ENCODE measurements at places on chromosomes 2 and 18.

DNA sequence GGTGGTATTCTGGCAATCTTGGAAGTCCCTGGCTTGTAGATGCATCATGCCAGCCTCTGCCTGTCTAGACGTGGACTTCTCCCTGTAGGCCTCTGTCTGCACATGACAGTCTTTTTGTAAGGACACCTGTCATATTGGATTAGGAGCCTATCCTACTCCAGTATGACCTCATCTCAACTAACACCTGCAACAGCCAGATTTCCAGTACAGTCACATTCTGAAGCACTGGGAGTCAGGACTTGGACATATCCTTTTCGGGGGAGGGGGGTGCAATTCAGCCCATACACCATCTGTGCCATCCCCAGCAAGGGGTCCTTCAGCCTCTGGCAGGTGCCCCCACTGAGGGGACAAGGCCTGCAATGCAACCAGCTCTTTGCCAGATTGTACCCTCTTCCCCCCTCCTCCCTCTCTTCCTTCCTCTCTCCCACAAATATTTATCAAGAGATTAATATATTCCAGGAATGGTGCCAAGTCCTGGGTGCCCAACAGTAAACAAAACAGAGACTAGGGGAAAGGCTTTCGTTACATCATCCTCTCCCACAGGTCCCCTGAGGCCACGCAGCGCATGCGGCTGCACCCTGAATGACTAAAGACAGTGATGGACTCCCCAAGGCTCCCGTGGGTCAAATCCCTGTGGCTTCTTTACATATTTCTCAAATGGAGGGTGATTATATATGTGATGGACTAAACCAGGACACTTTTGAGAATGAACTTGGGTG is 20.5 kb upstream of the MYCN start:
- DNase-seq: no peak

- DNase-seq: peak; percentile 45
Observed at GRCh38 chr2:9002637-9003365, 683 bp downstream of the MBOAT2 start.

DNA sequence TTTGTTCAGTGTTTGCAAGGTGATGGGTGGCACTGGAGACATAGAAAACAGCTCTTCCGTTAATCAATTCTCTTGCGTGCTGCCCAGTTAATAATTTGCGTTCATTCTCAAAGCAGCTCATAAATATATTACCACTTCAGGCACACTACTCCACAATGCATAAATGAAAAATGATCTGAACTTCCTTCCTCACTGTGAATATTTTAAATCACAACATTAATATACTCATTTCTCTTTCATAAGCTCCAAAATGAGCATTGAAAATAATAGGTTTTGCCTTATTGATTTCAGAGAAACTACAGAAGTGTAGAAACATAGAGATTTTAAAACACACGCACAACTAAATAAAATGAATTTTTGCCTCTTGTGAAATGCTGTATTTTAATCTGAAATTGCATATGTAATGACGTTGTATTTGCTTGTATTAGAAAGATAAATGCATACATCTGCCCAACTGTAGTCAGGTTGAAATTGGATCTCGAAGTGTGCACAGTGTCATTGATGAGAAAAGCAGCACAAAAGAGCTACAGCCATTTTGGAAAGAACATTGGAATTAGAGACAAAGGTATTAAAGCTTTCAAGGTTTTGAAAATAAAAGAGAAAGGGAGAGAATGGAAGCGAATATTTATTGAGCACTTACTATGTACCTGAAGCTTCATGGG is 350.5 kb downstream of the LPIN1 start:
- no peak for DNase-seq

- no peak for DNase-seq
Observed at GRCh38 chr18:72692086-72692485, 147.9 kb upstream of the CBLN2 start.

GRCh38 chr2:203612246-203612645 is 77.1 kb upstream of the RAPH1 start:
- no peak for DNase-seq

DNA sequence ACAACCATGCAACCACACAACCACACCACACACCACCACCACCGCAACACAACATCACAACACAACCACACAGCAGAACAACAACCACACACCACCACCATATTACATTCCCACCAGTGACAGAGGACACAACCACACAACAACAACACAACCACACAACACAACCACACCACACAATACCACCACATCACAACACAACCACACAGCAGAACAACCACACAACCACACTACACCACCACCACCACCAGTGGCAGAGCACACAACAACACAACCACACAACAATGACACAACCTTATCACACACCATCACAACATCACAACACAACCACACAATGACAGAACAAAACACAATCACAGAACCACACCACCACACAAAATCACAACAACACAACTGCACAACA is 313.0 kb upstream of the MYT1L start:
- DNase-seq: no peak

DNA sequence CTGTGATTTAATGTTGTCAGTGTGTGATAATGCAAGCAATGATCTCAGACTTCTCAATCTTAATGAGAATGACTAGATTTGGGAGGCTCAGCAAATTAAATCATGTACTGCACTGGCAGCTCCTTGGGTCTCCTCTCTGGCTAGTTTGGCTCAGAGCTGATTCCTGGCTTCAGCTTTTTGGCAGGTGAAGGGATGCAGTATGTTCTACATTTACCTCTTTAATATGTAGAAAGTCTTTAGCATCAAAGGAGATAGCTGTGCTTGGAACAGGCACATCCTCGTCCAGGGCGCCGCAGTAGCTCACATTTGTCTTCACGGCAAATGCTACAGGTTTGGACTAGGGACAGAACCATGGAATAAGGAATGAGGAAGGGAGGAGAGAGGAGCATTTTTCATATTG is 52.4 kb upstream of the ARL5A start:
- DNase-seq: no peak

GRCh38 chr2:29064746-29065067 is 9.6 kb downstream of the PCARE start:
- no peak for DNase-seq

GRCh38 chr2:4354678-4355077 is 651.3 kb downstream of the DCDC2C start:
- DNase-seq: no peak

DNA sequence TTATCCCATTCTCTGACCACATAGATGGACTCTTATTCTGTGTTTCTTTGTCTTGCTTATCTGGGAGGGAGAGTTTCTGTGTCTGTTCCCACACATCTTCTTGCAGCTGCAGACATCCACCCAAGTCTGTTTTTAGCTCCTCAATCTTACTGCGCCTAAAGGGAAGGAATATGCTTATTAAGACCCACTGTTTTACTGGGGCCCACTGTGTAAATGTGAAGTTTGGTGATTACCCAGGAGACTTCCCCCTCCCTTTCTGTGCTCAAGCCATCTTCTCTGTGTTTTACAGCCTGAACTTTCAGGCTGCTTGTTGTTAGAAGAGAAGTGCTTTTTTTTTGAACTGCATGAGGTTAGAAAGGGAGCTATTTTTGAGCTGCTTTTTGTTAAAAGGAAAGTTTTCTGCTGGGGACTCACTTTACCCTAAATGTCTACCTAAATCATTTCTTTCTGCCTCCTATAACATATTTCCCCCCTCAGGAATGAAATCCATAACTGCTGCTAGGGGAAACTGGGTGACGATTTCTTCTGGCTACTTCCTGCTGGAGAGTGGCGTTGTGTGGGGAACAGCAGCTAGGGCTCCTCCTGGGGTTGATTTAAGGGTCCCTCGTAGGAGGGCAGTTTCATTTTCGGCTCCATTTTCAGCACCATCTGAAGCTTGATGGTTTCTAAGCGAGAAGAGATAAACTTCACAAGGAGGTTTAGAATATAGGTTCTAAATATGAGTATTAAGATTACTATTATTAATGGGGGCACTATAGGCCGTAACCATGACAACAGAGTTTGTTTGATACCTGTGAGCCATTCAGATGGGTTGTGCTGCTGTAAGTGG is 39.5 kb upstream of the GMCL1 start:
- no peak for DNase-seq

DNA sequence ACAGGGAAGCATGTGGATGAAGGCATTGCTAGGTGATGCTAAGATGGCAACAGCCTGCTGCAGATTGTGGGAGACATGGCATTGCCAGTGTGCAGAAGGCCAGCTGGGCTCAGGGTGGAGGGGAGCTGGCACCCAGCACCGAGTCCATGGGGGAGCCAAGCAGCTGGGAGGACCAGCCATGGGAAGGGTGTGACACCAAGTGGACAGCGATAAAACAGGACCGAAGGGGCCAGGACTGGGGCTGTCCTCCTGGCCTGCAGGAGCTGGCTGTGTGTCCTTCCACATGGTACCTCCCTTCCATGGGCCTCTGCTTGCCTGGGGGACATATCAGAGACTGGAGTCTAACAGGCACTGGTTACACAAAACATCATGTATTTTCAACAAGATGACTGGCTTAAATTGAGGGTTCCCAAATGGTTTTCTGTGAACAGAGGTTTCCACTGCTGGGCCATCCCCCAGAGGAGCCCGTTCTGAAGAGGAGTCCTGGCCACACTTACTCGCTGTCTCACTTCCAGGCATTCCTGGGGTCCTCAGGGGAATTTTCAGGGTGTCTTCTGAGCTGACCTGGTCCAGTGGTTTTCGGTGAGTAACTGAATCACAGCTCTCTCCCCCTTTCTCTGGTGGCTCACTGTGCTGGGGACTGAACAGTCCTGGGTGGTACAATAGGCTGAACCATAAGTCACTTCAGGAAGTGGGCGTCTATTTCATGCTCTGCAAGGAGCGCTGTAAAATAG is 60.4 kb upstream of the TNP1 start:
- DNase-seq: no peak

DNA sequence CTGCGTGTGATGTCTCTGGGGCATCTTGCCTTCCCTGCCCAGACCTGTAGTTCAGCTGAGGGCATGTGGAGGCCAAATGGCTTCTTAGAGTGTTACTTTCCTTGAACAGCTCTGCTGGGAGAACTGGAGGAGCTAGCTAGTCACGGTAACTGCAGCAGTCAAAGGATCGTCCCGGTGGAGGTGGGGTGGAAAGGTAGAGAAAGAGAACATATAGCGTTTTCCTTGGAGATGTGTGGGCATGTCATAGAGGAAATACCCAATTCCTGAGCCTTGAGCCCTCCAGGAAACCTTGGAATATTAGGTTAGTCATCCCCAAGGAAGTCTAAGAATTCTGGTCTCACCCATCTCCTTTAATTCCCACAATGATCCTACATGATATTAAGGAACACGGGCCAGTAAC is 33.5 kb upstream of the IL37 start:
- no peak for DNase-seq

DNA sequence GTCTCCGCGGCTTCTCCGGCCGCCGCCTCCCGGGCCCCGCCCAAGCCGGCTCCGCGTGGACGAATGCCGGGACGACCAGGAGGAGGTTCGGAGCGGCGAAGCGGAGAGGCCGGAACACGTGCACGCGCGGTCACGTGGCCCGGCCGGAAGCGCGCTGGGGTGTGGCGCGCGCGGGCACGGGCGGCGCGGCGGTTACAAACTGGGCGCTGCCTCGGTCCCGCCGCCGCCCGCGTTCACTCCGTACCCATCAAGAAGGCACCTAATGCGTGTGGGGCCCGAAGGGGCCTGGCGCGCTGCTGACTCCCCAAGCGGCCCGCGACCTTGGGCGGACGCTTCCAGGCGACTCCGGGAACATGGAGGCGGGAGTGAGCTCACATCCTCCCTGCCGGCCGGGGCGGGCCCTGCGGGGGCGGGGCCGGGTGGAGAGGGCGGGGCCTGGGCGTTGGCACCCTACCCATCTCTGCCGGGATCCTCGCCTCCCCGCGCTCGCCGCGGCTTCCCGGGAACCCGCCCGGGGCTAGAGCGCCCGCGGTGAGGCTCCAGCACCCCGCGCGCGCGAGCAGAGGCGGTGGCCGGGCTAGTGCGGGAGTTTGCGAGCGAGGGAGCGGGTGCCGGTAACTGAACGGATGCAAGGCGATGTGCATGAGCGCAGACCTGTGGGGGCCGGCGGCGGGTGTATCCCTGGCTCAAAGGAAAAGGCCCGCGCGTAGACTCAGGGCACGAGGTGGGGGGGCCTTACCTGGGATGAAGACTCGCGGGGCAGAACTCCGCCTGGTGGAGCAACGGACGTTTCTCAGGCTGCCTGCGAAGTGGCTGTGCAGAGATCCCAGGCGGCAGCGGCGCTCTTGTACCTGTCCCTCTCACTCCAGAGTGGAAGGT is at the start of gene TMEM185B:
Gene TMEM185B (minus strand): TSS at position 367 of the 879 bp plus-strand sequence. CDS start 424 bp downstream, outside the sequence.
- peak; percentile 93 for DNase-seq

- DNase-seq: no peak
Observed at GRCh38 chr2:72554381-72554780, 271.5 kb downstream of the EXOC6B start.

DNA sequence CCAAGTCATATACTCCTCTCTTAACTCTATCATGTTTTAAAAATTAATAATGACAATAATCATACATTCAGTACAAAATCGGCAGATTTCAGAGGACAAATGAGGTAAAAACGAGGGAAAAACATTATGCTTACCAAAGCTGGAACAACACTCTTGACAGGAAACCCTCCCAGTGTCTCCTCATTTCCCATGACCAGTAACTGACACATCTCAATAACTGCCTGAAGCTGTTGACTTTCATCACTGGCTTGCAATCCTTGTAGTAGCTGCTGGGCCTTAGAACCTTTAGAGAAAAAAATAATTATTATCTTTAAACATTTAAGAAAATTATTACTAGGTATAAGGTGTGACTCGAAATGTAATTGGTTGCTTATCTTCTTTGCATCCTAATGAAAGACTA is 103.6 kb downstream of the TRIP12 start:
- DNase-seq: no peak

DNA sequence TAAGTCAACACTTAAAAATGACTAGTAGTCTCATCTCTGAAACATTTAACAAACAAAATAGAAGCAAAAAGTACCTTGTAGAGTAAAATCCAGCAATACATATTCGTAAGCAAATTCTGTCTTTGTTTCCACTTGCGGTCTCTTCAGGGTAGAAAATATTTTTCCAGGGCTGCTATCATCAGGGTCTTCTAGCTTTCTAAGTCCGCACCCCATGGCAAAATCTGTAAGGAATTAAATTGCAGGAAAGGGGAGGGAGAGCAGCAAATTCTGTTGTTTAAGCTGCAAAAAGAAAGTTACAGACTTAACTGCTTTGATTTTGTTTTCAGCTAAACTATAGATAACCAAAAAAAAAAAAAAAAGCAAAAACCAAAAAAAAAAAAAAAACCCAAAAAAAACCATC is at the start of gene RFTN2:
Gene RFTN2 (minus strand): TSS at position 342 of the 400 bp plus-strand sequence. CDS start 129 bp downstream, at position 213.
- DNase-seq: no peak

DNA sequence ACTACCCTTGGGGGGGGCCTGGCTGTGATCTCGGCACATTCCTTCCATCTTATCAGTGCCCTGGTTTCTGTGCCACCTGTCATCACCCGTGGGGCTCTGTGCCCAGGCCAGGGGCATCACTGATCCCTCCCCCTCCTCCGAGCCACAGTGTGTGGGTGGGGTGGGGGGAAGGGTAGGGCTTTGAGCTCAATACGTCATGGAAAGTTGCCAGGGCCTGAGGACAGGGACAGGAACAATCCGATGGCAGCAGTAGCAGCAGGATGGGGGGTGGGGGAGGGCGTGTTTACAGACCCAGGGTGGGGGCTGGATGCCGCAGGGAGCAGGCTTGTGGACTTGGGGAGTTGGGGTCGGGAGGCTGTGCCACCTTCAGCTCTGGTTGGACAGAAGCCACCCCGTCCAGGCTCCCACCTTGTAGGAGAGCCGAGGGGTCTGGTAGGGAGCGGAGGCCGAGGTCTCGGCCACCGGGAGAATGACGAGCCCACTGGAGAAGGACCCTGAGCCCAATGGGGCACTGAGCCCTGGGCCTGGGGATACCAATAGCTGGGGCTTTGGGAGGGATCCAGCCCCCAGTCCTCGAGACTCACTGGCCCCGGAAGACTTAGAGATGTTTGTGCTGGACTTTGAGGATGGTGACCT is 3.5 kb downstream of the SLC4A3 start:
- no peak for DNase-seq

GRCh38 chr2:149427387-149427786 is 97.0 kb downstream of the LYPD6 start:
- DNase-seq: no peak

Data from left hindlimb (tissue), 1 donor.